CD4-positive, CD25-positive, alpha-beta regulatory T cell (primary cell): ENCODE measurements at places on chromosomes 5 and 9.

DNA sequence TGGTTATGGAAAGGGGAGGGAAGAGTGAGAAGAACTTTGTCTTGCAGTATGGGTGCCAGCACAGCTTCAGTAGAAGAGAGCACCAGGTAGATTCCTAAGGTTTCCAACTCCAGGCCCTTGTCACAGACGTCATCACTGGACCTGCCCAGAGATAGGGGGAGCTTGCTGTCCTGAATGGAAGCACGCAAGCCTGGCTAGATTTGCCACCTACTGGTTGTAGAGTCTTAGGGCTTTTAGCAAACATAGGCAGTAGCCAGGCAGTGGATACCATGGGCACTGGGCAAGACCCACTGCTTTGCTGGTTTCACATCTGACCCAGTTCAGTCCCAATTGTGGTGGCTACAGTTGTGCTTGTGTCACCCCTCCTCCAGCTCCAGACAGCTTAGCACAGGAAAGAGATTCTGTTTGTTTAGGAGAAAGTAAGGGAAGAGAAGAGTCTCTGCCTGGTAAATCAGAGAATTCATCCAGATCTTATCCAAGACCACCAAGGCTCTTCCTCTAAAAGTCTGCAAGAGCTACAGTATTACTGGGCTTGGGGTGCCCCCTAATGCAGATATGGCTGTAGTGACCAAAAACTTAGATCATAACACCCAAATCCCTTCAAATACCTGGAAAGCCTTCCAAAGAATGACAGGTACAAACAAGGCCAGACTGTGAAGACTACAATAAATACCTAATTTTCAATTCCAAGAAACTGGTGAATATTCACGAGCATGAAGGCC is 158.9 kb downstream of the HINT1 start:
- peaks cover 6% of the 10 kb centered on the region for H3K27me3 ChIP-seq
- no peak overlapping the region for H3K4me3 ChIP-seq
- H3K36me3 ChIP-seq, result no peaks in the 10 kb centered on the region
- H3K4me1 ChIP-seq, result no peaks in the 10 kb centered on the region
- H3K27ac ChIP-seq, result no peak overlapping the region

GRCh38 chr5:21397693-21398092 is 1409.7 kb upstream of the CDH18 start:
- no peaks in the 10 kb centered on the region for H3K36me3 ChIP-seq
- DNase-seq, result no peak
- H3K4me3 ChIP-seq, result no peak overlapping the region
- no peak overlapping the region for H3K27ac ChIP-seq
- no peaks in the 10 kb centered on the region for H3K4me1 ChIP-seq

DNA sequence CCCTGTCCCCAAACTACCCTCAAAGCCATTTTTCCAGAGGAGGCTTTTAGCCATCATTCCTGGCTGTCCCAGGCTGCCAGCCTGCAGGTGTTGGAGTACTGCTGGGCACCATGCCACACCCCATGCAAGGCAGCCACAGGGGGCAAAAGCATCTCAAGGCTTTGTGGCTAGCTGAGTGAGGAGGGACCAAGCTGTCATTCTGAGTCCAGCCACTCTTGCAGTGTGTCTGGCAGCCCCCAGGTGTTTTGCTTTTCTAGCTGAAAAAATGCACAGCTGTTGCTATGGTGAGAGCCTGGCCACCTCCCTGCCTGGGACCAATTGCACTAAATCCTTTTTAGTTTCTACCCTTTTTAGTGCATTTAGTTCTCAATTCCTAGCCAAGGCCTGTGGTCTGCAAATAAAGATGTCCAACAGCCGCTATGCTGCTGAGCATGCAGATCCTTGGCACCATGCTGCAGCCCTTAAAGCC is 50.4 kb upstream of the PTGS1 start:
- DNase-seq, result no peak
- H3K4me3 ChIP-seq, result no peak overlapping the region
- H3K27me3 ChIP-seq, result no peaks in the 10 kb centered on the region
- no peak overlapping the region for H3K27ac ChIP-seq
- no peaks in the 10 kb centered on the region for H3K4me1 ChIP-seq

GRCh38 chr9:38047301-38048251 is 21.5 kb downstream of the SHB start:
- H3K27me3 ChIP-seq, result no peaks in the 10 kb centered on the region
- H3K4me1 ChIP-seq, result no peaks in the 10 kb centered on the region
- no peak overlapping the region for H3K4me3 ChIP-seq
- no peak for DNase-seq

DNA sequence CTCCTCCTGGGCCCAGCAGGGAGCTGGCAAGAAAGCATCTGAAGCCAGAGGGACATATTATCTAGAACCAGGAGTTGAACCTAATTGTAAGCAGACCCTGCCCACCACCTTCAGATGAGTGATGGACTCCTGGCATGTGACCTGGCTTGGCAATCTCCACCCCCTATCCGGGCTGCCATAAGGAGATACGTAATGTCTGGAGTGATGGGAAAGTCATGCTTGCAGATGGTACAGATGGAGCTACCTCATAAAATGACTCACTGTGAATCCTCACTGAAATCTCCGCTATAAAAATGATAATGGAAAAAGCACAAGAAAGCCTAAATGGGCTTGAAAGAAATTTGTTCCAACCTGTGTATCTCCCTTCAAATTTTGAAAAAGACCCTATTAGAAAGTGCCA is 157.5 kb downstream of the DMRT2 start:
- no peaks in the 10 kb centered on the region for H3K27me3 ChIP-seq
- no peak overlapping the region for H3K27ac ChIP-seq
- no peak overlapping the region for H3K4me3 ChIP-seq
- no peak for DNase-seq
- no peaks in the 10 kb centered on the region for H3K4me1 ChIP-seq

DNA sequence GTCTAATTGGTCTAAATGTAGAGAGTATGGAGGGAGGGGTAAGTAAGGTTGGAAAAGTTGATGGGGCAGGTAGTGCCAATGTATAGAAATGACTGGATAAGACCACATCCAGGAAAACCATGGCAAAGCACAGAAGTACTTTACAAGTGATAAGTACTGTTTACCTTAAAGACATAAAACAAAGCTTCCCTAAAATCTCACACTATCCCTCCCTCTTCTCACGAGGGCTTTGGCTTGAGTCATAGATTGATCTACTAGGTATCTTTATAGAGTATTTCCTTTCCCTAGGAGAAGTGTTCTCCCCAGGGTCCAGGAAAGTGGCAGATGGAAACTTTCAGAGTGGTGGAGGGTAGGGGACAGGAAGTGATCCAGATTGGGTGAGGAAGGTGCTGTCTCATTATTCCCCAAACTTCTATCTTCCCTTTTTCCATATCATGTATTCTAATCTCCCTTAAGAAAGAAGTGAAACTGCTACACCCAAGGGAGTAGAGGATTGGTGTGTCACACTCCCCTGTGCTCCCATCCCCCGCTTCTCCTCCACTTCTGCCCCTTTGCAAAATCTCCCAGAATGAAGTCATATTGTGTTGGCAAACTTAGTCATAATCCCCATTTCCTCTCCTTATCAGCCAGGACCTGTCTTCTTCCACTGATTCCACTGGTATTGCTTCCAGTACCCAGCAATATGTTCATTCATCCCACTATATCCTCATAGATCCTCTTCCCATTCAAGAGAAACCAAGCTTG is 14.6 kb downstream of the IL33 start:
- peaks cover 3% of the 10 kb centered on the region for H3K27me3 ChIP-seq
- no peaks in the 10 kb centered on the region for H3K4me1 ChIP-seq
- H3K4me3 ChIP-seq, result no peak overlapping the region
- DNase-seq, result no peak

GRCh38 chr5:151480384-151481293 is 33.2 kb downstream of the SLC36A1 start:
- H3K4me3 ChIP-seq, result no peak overlapping the region
- H3K4me1 ChIP-seq, result no peaks in the 10 kb centered on the region
- DNase-seq, result no peak
- H3K27me3 ChIP-seq, result no peaks in the 10 kb centered on the region
- H3K36me3 ChIP-seq, result peaks cover 61% of the 10 kb centered on the region

DNA sequence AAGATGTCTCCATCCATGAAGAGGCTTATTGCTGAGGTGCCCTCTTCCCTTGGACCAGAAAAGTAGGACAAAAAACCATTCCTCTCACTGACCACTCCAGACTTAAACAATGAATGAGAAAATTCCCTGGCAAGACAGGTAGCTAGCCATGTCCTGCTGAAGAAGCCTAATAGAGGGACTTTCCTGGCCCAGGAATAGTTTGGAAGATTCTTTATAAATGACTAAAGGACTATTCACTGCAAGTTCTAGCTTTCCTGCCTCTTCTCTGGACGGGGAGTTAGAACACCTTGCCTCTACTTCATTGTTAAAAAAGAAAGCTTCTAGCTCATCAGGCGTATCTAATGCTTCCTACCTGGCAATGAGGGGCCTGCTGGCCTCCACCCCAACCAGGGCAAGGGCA is 153.6 kb downstream of the NR3C1 start:
- H3K4me3 ChIP-seq, result no peak overlapping the region
- DNase-seq, result no peak
- H3K27me3 ChIP-seq, result no peaks in the 10 kb centered on the region
- H3K4me1 ChIP-seq, result no peaks in the 10 kb centered on the region

DNA sequence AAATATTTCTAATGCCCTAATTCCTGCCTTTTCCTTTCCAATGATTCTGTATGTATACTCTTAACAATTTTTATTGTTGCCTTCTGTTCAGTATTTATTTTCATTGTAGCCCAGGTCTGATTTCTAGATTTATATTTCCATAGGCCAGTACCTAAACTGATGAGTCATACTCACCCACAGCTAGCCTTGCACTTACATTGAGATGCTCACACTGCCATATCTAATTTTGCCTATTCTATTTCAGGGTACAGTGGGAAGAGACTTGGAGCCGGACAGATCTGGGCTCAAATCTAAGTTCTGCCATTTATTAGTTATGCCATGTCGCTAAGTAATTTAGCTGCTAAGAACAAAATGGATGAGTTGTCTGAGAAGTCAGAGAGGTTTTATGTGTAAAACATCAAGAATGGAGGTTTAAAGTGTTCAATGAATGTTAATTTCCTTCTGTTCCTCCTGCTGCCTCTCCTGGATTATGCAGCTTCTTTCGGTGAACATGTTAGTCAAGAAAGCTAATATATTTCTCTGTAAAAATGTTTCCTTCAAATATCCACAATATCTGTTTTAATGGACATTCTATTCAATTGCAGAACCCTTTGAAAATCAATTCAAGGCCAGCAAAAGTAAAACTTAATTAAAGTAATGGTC is 62.3 kb upstream of the CDK5RAP2 start:
- H3K27me3 ChIP-seq, result no peaks in the 10 kb centered on the region
- H3K4me3 ChIP-seq, result no peak overlapping the region
- no peak for DNase-seq
- no peaks in the 10 kb centered on the region for H3K4me1 ChIP-seq
- peaks cover 4% of the 10 kb centered on the region for H3K36me3 ChIP-seq

DNA sequence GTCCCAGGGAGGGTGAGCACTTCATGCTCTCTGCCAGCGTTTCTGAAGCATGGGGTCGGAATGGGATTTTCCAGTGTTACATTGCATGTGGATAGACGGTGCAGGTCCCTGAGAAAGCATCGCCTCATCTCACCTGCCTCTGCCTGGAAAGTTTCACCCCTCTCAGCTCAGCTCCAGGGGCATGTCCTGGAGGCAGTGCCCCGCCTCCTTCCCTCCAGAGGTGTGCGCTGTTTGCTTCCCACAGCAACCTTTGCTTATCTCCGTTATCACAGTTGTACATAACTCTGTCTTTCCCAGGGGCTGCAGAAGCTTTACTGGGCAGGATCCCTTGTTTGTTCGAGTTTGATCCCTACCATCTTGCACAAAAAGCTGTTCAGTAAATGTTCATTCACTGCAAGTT is 10.7 kb upstream of the CREBRF start:
- H3K27ac ChIP-seq, result no peak overlapping the region
- H3K36me3 ChIP-seq, result no peaks in the 10 kb centered on the region

- H3K4me3 ChIP-seq, result no peak overlapping the region
- no peaks in the 10 kb centered on the region for H3K4me1 ChIP-seq
- no peak overlapping the region for H3K27ac ChIP-seq
These were observed 27.2 kb upstream of the DEPDC1B start for GRCh38 chr5:60727033-60727679.

- H3K4me3 ChIP-seq, result no peak overlapping the region
- H3K4me1 ChIP-seq, result no peaks in the 10 kb centered on the region
- no peak for DNase-seq
- no peaks in the 10 kb centered on the region for H3K27me3 ChIP-seq
These were observed 46.1 kb upstream of the RNU6ATAC start for GRCh38 chr9:134210511-134210907.

GRCh38 chr5:94802450-94802849 is 184.0 kb downstream of the SLF1 start:
- DNase-seq, result no peak
- no peaks in the 10 kb centered on the region for H3K4me1 ChIP-seq
- no peak overlapping the region for H3K4me3 ChIP-seq
- no peak overlapping the region for H3K27ac ChIP-seq
- no peaks in the 10 kb centered on the region for H3K36me3 ChIP-seq
- H3K27me3 ChIP-seq, result no peaks in the 10 kb centered on the region

- DNase-seq, result no peak
- H3K27ac ChIP-seq, result no peak overlapping the region
- H3K4me3 ChIP-seq, result no peak overlapping the region
- no peaks in the 10 kb centered on the region for H3K36me3 ChIP-seq
- H3K27me3 ChIP-seq, result peaks cover 13% of the 10 kb centered on the region
These were observed 5.2 kb downstream of the MEF2C start for GRCh38 chr5:88877826-88878225.
